ENCODE measurements at places on chromosomes 4 and X.

GRCh38 chrX:40088299-40088625, 9.5 kb downstream of the BCOR start:
- DNase-seq: no peak

- DNase-seq: no peak
Measured at GRCh38 chrX:23365541-23365940, 30.9 kb downstream of the PTCHD1 start.

GRCh38 chrX:27463187-27463586, at the start of gene PPP4R3C:
PPP4R3C (minus strand) TSS chrX:27463341; CDS start chrX:27463296, 45 bp downstream.
- no peak for DNase-seq

DNA sequence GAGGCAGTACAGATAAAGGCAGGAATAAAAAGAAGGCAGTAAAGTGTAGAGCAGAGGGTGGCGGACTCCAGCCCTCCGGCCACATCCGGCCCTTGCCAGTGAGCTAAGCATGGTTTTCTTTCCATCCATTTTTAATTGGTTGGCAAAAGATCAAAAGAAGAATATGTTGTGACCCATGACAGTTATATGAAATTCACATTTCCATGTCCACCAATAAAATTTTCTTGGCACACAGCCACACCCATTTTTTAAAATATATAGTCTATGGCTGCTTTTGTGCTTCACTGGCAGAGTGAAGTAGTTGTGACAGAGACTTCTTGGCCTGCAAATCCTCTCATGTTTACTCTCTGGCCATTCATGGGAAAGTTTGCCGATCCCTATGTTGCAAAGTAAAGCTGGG, 29.8 kb downstream of the SLC9A6 start:
- no peak for DNase-seq

GRCh38 chrX:15812192-15812938, 22.1 kb downstream of the ZRSR2 start:
- DNase-seq: no peak

DNA sequence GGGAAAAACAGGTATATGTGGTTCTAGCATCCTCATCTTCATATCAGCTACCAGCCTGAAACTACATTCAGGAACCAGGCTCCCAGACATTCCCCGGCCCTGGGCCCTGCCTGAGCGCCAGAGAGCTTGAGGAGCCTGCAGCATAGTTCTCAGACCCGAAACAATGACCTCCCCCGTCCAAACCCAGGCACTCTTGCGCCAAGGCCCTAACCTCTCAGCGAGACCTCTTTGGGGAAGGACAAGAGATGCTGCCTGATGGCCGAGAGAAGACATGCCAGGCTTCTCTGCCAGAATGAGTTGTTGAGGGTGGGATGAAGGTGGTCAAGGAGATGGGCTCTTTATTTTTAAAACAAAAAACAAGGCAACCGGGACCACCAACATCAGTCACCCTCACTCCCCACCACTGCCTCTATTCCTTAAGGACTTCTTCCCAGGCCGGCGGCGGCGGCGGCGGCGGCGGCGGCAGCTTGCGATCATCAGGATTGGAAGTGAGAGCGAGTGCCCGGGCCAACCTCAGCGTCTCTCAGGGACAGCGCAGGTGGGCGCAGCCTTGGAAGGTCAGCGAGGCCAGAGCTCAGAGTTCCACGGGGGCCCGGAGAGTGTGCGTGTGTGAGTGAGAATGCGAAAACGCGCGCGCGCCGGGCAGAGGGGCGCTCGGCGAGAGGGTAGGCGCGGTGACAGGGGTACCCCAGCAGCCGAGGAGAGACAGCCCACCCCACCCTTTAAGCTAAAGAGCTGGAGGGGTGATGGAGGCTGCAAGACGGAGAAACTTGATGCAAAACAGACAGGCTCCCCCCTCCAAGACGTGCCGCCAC, 601 bp downstream of the INPP4B start:
- DNase-seq: no peak

- DNase-seq: no peak
Measured at GRCh38 chr4:14269824-14270223, 642.3 kb upstream of the BOD1L1 start.

GRCh38 chrX:55452833-55453124, 852 bp downstream of the MAGEH1 start:
- DNase-seq: no peak

GRCh38 chrX:285076-285677, 4.0 kb downstream of the PLCXD1 start:
- DNase-seq: no peak

- DNase-seq: no peak
Measured at GRCh38 chr4:124631760-124632159, 80.8 kb downstream of the ANKRD50 start.

- no peak for DNase-seq
Measured at GRCh38 chrX:9821572-9821971, 35.3 kb downstream of the SHROOM2 start.

DNA sequence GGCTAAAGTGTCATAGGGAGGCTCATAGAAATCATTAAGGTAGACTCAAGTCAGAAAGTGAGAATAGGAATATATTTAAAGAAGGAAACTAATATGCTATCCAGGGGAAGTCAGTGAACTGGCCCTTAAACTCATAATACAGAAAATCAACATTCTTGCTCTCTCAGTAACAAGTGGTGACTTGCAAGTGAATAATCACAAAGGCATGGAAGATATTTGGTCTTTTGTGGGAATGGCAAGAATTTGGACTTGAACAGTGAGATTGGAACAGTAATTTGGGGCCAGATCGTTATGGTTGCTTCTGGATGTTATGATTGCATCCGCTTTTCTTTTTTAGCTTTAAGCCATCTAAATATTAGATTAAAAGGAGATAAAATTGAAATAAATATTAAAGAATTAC, 103.8 kb downstream of the TBC1D19 start:
- no peak for DNase-seq

GRCh38 chr4:124804584-124804983, 92.1 kb upstream of the ANKRD50 start:
- DNase-seq: no peak

DNA sequence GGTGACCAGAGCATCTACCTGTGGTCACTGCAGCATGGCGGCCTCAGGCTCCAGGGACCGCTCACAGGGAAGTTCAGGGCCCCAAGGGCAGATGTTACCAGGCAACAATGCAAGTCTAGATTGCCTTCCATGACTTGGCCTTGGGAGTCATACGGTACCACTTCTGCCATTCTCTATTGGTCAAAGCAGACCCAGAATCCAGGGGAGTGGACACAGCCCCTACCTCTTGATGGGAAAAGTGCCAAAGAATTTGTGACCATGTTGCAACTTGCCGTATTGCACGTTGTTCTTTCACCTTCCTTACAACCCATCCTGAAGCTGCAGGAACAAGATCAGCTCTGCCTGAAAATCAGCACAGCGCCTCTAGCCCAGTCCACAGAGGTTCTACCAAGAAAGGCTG, 111.1 kb downstream of the IRF2 start:
- DNase-seq: no peak

DNA sequence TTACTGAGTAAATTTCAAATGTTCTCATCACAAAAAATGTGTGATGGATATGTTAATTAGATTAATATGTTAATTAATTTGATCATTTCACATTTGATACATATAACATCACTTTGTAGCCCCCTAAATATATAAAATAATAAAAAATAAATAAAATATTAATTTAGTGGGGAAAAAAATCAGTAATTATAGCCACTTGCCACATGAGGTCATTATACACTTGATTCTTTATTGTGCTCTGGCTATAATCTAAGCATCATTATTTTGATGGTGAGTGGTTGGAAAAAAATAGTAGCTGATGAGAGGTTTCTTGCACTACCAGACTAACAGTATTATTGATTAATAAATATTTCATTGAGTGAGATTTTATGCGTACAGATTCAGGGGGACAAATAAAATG, 57.4 kb downstream of the DCK start:
- no peak for DNase-seq

- no peak for DNase-seq
Measured at GRCh38 chrX:95076449-95076848, 1402.4 kb downstream of the FAM133A start.

- no peak for DNase-seq
Measured at GRCh38 chr4:112423591-112423990, 92.4 kb downstream of the NEUROG2 start.

GRCh38 chrX:103413705-103414387, 37.5 kb downstream of the BEX3 start:
- DNase-seq: no peak

- no peak for DNase-seq
Measured at GRCh38 chr4:67055319-67055718, 490.0 kb downstream of the CENPC start.

GRCh38 chrX:69226459-69227158, 61.4 kb upstream of the PJA1 start:
- no peak for DNase-seq

DNA sequence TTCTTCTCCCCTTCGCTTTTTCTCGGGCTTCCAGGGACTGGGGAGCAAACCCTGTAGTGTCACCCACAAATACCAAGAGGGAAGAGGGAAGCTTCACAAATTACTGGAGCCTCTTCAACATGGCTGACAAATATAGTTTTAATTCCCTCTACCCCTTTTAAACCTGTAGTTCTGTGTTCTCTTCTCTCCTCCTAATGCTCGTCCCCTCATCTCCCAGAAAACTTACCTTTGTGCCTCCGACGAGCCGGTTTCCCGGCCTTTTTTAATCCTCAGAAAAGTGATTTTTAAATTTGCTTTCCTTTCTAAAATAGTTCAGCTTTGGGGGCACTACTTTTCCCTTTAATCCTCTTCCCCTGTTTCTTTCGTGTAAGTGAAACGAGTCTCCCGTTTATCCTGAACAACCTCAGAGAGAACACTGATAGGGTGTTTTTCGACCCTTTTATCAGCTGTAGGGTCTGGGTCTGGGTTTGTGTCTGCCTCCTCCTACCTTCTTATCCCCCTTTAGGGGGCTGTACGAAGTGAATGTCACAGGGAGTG, 408 bp downstream of the TET2 start:
- DNase-seq: no peak

DNA sequence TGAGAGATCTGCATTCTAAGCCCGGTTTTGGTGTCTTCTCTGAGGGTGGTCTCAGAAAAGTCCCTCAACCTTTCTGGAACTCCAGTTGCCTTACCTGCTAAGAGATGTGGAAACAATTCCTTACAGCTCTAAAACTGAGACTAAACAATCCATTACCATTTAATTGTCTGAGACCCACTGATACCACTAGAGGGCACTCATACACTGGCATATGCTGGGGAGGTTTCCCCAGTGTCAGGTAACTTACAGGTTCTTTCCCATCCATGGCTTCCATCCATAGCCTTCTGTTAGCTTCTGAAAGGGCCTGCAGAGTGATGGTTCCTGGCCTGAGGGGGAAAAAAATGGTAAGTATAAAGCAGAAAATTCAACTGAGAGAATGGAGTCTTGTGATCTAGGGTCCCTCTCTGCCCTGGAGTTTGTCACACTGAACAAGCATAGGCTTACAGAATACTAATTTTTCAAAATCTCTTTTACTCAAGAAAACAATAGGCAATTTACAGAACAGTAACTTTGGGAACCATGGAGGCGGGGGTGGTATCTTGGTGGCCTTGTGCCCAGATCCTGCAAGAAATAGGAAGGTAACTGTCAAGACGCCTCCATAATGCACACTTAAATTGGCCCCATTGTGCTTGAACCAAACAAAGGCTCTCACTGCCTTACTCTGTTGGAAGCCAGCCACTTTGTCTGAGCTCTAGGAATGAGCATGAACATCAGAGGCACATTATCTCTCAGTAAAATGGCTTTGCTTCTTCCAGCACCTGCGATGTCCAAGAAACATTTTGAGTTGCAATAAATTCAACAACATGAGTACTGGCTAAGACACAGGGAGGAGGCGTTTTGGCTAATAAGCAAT, 236.1 kb downstream of the OPHN1 start:
- DNase-seq: peak; percentile 27

- DNase-seq: no peak
Measured at GRCh38 chr4:153887217-153887616, 98.3 kb upstream of the SFRP2 start.
